ENCODE measurements at places on chromosomes 2 and 18.

DNA sequence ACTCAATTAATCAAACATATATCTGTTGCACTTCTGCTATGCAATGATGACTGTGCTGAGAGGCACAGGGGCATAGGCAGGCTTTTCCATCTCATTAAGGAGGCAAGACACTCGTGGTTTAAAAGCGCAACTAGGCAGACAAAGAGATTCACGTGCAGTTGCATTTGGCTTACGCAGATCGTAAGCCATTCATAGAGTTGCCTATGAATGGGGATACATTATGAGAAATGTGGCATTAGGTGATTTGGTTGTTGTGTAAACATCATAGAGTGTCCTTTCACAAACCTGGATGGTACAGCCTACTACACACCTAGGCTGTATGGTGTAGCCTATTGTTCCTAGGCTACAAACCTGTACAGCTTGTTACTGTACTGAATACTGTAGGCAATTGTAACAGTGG lies 284.7 kb downstream of the DCC start:
- no peak for DNase-seq

- DNase-seq: no peak
Measured at GRCh38 chr2:10764896-10765295, 43.5 kb downstream of the ATP6V1C2 start.

GRCh38 chr2:96580771-96581170 lies 44.2 kb downstream of the ARID5A start:
- DNase-seq: peak; percentile 28

DNA sequence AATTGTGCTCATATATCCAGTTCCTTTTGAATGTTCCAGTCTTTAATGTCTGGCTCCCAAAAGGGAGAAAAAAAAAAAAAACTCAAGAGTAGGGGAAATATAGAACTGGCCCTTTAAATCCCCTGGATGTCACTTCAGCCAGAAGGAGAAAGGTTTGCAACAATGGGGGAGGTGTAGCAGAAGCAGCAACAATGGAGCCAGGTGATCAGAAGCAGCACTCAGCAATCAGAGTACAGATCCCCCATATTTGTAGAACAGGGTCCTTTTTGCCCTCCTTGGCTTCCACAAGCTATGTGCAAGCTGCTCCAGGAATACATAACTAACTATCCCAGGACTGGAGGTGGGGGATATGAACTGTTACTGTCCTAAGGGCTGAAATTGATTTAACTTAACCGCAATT lies 25.8 kb upstream of the ZNF397 start:
- DNase-seq: no peak

DNA sequence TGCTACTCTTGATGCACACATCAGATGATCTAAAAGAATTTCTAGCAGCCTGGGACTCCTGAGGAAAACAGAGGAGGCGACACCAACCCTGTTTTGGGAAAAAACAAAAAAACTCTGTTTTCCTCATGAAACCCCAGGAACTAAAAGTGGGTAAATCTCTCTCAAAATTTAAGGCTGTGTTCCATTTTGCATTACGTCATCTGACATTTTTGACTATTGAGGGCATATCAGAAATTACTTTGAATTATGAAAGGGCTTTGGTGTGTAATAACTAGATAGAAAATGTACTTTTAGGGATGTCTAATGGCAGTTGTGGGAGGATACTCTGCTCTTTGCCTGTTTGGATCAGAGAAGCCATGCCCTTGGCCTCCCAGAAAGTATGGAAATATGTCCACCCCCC lies 963.0 kb downstream of the CNTNAP5 start:
- no peak for DNase-seq

DNA sequence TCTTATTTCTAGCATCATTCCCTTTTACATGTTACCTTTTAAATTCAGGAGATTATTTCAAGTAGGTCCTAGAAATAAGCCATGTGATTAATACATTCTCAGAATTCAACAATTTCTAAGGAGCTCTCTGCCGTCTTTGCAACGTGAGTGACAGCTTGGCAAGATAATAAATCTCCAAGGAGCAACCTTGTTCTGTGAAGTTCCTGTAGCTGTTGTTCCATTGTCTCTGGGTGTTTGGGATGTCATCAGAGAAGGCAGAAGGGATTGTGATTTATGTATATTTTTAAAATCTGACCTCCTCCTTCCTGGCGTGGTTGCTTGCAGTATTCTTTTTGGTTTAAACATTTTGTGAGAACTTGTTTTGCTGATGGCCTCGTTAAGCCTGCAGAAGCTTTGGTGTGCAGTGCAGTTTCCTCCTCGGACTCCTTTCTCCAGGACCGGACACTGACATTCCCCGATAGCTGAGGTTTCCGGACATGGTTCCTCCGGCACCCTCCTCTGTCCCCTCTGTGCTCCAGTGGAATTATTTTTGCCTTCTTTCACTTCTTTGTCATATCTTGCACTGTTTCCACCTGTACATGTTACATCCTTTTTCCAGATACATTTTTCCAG lies 33.7 kb downstream of the RAMP1 start:
- no peak for DNase-seq

- DNase-seq: no peak
Measured at GRCh38 chr2:68385220-68385906, 20.3 kb downstream of the PLEK start.

- no peak for DNase-seq
Measured at GRCh38 chr2:174797781-174798276, 33.6 kb upstream of the CHRNA1 start.

DNA sequence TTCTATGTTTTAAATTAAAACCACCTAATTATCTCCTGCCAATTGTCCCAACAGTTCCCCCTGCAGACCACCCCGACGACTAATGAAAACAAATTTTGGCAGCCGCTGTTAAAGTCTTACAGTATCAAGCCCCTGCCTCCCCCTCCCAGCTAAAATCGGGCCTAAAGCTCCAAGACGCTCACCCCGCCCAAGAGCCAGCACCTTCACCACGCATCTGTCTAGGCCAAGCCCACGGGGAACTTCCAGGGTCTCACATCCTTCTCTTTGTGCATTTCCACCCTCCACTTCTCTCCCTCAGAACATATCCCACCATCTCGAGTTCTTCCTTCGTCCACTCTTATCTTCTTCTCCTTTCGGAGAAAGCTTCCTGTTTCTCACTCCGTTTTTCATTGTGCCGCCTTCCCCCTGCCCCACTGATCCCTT lies 445 bp downstream of the PRPF40A start:
- DNase-seq: no peak

DNA sequence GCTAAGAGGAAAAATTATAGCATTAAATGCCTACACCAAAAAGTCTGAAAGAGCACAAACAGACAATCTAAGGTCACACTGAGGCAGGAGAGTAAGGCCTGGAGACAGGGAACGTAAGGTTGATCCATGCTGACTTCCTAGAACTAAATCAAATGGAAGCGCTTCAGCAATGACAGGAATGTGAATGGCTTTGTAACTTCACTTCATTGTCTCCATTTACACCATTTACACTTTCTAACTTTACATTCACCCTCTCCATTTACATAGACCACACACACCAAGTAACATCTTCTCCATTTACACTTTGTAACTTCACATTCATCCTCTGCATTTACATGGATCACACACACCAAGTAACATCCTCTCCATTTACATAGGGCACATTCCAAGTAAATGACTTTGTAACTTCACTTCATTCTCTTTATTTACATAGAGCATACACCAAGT lies 103.1 kb upstream of the SPATS2L start:
- DNase-seq: no peak

DNA sequence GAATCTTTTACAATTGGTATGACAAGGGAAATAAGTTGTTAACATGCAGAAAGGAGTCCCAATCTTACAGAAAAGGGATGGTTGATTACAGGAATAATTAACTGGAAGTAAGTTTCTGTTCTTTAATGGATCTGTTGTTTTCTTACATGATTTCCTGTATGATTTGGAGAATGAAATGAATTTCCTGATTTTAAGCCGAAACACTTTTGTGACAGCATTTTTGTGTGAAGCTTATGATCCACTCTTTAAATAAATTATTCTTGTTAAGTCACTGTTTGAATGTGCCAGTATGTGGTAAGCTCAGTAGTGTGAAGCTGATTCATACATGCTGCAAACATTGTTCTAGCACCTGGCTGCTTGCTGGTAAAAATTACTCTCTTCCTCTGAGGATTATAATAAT lies 516.2 kb downstream of the DCDC2C start:
- no peak for DNase-seq

DNA sequence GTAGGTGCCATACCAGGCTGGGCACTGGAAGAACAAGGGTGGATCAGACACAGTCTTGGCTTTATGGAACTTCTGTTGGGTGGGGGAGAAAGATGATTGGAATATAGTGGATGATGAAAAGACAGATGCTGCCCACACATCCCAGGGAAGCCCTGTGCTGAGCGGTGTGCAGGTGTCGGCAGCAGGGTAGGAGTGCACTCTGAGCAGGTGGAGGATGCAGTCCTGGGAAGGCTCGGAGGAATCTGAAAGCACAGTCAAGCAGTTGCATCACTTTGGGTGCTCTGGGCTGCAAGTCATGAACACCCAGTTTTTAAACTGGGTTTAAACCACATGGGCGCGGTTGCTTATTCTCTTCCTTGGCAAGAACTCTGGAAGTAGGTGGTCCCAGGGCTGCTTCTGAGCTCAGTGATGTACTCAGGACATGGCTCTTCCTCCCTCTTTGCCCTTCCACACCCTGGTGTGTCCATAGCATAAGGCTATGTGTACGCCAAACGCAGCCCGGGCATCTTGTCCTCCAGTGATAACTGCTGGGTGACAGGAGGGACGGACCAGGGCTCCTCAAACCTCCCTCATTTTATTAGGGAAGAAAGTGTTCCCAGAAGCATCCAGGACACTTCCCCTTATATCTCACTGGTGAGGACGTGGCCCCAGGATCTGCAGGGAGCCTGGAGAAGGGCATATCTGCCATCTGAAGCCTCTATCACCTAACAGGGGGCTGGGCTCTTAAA lies 84.0 kb downstream of the SH3RF3 start:
- DNase-seq: no peak

- no peak for DNase-seq
Measured at GRCh38 chr2:104939570-104940217, 85.8 kb downstream of the POU3F3 start.

GRCh38 chr2:24766609-24767008 lies 26.6 kb downstream of the PTRHD1 start:
- DNase-seq: no peak

- DNase-seq: no peak
Measured at GRCh38 chr18:8707556-8708300, 2.4 kb downstream of the MTCL1 start.

DNA sequence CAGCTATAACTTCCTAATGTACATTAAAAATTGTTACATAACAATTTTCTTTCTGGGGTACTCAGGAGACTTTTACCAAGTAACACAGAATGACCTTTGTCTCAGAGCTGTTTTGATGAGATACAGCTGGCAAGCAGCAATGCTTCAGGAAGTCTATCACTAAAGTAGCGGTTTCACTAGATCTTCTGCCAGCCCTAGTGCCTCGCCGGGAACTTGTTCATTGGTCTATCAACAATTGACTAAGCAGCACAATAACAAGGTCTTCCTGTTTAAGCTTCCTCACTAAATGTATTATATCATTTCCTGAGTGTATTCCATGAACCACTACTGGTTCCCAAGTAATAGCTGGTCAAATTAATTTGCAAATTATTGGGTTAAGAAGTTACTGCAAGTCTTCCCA lies 69.2 kb downstream of the TRIP12 start:
- no peak for DNase-seq

GRCh38 chr18:79488311-79489050 lies 92.8 kb downstream of the NFATC1 start:
- no peak for DNase-seq

DNA sequence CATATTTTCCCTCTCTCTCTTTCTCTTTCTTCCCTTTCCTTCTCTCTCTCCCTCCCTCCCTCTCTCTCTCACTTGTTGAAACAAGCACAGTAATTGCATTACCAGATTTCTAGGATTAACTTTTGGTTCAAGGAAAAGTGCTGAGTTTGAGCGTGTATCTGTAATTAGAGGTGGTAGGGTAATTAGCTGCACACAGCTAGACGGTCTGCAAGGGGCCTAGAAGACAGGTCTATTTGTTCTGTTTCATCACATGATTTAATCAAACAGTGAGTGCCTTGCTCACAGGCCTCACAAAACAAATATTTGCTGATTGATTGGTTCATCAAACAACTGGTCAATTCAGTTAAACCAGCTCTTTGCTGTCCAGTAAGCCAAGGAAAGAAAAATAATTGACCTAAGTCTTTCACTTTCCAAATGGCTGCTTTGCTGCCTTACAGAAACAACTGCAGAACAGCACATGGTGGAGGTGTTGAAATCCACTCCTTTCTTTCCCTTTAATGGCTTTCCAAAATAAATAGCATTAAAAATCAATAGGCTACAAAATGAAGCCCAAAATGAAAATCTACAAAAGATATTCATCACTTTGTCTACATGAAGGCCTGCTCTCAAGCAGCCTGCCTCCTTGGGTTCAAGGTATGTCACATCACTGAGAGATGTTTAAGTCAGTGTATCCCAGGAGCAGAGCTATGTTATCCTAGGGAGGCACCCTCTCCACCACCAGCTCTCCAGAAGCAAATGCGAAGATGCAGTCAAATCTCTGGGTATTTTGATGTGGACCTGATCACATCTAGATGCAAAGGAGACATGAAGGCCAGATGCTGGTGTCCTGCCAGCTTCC lies 264.4 kb upstream of the SIX2 start:
- no peak for DNase-seq

GRCh38 chr2:191927319-191927867 lies 80.5 kb upstream of the CAVIN2 start:
- no peak for DNase-seq

Data from HuH-7.5 (cell line).